ENCODE measurements at places on chromosomes 5 and 9.
A peak's percentile ranks its signal among the peaks of the same experiment; 100 is the strongest.

DNA sequence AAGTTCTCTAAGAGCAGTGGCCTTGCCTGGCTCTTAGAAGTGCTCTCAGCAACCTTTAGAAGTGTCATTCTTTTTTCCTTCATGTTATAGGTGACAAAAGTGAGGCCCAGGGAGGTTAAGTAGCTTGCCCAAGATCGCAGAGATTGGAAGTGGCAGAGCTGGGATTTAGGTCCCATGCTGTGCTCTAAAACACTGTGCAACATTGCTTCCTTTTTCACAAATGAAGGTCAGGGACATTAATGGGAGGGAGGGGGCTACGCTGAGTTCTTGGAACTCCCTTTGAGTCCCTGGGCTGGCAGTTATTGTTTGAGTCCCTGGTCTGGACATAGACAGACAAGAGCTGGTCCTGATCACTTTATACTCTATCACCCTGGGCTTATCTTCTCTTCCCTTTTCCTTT is 45.3 kb downstream of the PAM start:
- no peak for DNase-seq

GRCh38 chr5:54673523-54674225 is 156.1 kb downstream of the SNX18 start:
- DNase-seq: peak; percentile 56

DNA sequence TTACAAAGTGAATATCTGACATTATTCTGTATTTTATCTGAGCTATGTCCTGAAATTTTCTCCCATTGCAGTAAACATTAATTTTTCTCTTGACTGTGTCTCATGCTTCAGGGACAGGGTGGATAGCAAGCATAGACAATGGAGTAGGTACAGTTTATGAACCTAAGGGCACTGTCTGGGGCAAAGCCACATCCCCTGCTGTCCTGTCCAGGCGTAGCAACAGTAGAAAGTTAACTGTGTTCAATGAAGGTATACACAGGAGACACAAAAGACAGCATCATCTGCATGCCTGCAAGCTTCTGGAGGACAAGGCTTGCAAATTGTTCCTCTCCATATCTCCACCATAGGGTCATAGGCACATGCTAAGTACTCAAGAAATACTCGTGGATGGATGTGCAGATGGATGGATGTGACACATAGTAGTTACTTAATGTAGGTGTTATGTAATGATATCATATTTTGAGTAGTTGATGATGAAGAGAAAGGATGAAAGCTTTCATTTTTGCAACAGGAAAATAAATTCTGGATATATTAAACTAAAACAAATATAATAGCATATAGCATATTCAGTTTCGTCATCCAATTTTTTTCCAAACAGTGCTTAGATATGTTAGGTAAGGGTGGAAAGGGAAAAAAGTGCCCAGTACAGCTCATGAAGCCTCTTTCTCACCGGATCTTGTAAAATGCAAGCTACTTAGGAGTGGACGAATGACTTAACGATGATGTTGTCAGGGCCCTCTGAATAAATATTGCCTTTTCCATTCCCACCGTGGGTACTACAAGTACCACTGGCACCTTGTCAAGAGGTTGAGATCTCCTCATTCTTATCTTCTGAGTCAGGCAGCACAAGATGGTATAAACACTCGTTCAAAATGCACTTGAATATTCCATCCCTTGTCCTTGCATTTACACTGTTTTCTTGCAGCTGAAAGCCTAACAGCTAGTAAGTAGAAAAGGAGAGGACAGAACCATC is 19.9 kb upstream of the ZSWIM6 start:
- DNase-seq: no peak

DNA sequence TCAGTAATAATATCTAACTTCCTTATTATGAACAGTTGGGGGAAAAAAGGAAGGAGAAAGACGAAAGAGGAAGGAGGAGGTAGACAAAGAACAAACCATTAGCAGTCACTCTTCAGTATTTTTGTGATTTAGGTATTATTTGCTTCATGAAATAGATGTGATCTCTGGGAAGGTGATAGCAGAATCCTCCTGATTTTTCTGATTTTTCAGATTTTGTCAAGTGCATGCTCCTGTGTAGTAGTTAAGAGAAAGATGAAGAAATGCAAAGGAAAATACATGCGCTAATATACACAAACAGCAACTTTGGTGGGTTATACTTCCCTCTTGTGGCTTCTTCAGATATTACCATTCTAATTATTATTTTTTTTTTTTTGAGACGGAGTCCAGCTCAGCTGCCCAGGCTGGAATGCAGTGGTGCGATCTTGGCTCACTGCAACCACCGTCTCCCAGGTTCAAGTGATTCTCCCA is 31.6 kb downstream of the LMNB1 start:
- no peak for DNase-seq

- DNase-seq: no peak
Measured at GRCh38 chr9:120524863-120525262, 55.1 kb downstream of the CDK5RAP2 start.

- DNase-seq: no peak
Measured at GRCh38 chr9:98228392-98229089, 26.9 kb downstream of the TBC1D2 start.

DNA sequence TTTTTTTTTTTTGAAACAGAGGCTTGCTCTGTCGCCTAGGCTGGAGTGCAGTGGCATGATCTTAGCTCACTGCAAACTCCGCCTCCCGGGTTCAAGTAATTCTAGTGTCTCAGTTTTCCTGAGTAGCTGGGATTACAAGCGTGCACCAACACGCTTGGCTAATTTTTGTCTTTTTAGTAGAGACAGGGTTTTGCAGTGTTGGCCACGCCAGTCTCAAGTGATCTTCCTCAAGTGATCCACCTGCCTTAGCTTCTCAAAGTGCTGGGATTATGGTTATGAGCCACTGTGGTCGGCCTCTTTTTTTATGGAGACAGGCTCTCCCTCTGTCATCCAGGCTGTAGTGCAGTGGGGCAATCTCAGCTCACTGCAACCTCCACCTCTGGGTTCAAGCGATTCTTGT is 82.9 kb downstream of the RAB24 start:
- no peak for DNase-seq

DNA sequence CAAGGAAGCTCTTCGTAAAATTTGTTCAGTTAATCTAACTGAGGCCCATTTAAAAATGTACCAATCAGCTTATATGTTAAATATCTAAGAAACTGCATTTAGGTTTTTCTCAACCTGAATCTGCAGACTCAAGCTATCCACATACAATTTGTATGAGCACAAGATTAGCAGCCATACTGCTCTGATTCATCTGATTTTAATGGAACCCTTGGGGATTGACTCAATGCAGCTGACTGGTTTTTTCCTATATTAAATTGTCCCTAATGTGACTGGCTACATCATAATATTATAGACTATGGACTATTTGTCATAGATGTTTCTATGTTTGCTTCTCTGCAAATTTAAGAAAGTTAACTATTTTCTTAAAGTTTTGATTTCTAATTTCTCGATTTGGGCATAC is 451.0 kb upstream of the TUSC1 start:
- DNase-seq: no peak

GRCh38 chr5:52787600-52788504 is at the start of the genes ITGA1 and PELO:
ITGA1 (plus strand) TSS chr5:52787916; CDS start chr5:52788354, 438 bp downstream.
PELO (plus strand) TSS chr5:52787916; CDS start chr5:52800395, 12,479 bp downstream.
- DNase-seq: peak; percentile 13

DNA sequence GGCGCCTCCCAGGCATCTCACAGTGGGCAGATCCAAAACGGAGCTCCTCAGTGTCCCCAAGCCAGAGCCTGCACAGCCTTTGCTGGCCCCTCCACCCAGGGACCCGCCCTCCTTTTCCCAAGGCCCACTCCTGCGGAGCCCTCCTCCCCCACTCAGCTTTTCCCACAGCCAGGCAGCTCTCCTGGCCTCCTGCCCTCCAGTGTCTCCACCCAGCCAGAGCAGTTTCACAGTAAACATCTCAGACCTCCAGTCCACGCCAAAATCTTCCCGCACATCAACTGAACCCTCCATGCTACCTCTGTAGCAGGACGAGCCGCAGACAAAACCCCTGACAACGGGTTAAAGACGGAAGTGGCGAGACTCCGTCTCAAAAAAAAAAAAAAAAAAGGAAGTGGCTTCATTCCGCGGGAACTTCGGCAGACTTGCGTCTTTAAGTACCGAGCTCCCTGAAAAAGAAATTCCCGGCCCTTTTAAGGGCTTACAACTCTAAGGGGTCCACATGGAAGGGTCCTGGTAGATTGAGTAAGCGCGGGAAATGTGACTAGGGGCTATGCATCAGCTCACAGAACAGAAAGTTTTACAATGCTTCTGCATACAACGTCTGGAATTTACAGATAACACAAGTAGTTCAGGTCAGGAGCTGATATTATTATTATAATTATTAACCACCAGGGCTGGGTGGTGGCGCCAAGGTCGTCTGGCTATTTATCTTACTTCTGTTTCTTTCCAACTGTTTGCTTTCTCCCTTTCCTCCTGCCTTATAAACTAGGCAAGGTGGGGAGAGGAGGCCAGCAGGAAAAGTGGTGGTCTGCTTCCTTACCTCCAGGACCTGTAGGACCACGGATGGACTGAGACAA is 11.4 kb upstream of the GRIN1 start:
- no peak for DNase-seq

GRCh38 chr9:27888661-27889295 is 315.5 kb upstream of the C9orf72 start:
- no peak for DNase-seq

DNA sequence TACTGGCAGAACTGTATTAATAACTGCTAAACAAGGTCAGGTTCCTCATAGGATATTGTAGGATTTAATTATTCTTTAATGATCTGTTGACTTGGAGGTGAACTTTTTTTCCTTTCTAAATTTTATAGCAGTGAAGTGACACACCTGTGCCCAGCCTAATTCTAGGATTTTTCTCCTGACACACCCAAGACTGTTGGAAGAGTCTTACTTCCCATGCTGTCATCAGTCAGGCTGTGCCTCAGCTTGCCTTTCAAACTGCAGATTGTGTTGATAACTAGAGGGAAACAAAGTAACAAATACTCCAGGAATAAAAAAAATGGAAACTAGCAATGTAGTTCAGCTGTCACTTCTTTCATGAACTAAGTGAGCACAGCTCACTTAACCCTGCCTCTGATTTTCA is 22.0 kb downstream of the OTULIN start:
- no peak for DNase-seq

DNA sequence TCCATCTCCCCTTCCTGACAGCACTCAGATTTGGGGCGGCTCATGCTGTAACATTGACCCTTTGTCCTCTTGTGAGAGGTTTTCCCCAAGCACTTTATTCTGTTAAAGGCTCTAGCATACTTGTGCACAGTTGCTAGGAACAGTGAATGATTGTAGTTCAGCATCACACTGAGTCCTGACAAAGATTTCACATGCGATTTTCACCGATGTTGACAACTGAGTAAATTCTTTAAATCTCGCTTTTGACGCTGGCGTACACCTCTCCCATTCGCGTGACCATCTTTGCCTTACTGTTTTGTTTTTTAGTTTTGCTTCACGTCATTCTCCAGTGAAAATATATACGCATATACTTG is 780 bp downstream of the CDC37L1 start:
- no peak for DNase-seq

DNA sequence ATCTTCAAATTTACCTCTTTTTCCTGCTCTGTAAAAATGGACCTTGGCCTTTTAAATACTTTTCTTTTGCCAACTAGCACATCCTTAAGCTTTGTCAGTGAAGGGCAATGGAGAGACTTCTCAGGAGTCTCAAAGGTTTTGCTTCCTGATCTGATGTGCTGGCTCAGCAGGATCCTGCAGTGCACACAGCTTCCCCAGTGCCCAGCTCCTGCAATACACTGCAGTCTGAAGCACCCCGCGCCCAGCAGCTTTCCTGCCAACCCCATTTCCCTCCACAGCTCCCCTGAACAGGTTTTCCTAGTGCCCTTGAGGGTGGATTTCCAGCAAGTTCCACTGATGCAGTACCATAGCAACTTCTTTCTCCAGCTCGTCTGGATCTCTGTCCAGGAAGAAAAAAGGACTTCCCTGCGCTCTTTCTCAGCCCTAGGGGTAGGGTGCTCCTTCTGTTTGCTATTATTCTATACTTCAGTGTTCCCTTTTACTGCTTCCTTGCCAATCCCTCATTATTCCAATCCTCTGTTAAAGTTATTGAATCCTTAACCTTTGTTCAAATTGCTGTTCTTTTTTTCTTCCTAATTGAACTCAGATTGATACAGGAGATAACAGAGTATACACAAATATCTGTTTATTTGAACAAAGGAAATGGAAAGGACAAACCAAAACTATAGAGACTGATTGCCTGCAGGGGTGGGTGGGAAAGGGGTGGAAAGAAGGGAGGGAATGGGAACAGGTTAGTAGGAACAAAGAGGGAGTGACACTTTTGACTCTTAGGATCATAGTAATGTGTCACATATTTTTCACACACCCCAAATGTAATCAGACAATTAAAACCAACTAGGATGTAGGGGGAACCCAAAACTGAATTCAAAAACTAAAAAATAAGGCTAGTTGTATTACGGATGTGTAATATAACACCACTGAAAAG is 8.5 kb downstream of the SNAPC3 start:
- no peak for DNase-seq

DNA sequence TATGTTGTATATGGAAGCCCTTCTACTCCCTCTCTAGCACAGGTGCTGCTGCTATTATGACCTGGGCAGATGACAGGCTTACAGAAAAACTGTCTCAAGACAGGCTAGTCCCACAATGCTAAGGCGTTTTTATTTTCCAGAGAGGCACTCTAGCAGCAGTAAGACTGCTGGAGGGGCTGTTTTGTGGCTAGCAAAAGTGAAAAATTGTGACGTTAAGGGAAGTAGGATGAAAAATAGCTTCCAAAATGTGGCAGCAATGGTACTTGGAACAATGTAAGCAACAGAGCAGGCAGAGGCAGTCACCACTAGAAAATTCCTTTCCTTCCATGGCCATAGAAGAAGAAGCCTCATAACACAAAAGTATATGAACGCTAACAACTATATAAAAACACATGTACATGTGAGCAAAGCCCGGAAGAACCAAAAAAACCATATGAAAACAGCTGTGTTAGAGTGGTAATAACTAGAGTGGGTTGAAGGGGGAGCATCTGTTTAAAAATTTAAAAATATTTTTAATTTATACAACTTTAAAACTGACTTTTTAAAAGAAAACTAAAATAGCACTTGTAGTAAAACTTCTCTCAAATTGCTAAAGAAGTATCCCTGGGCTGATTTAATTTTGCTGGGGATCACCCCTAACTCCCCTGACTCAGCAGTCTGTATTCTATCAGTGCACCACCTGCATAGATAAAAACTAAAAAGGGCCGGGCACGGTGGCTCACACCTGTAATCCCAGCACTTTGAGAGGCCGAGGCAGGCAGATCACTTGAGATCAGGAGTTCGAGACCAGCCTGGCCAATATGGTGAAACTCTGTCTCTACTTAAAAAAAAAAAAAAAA is 30.6 kb downstream of the CLINT1 start:
- DNase-seq: no peak

Measured in central memory CD8-positive, alpha-beta T cell (primary cell).